ENCODE measurements at places on chromosomes 7 and 10.

DNA sequence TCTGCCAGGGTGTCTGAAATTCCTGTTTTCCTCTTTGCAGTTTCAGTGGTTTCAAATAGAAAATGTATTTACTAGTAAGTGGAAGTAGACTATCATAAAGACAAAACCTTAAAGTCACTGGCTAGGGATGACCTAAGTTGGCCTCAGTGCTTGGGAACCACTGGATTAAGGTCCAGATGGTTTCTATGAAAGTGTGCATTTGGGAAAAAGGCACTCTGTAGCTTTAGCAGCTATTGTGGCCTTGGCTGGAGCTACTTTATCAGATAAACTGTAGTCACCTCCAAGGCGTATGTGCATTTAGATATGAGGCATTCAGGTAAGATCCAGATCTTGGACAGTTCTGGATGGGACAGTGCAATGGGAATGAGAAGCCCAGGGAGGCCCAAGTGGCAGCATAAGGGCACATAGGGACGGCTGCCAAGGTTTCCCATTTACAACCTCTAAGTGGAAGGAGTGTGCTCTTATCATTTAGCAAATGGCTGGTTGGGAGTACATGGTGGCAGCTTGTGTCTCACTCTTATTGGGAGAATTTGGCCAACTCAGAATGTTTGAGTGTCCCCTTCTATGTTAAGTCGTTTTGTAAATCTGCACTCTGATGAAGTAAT is 185.6 kb downstream of the LRMDA start:
- peak; percentile 26 for DNase-seq

DNA sequence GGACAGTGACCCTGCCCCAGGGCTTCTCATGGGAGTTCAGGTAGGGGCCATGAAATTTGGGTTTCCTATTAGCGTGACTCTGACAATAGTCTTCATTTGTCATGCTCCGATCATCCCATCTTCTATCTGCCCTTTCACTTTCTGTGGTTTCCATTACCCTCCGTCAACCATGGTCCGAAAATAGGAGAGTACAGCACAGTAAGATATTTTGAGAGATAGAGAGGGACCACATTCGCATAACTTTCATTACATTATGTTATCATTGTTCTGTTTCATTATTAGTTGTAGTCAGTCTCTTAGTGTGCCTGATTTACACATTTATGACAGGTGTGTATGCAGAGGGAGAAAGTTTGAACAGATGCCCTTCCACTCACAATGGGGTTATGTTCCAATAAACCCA is 649.2 kb downstream of the SDK1 start:
- DNase-seq, result no peak

GRCh38 chr7:9937944-9938631 is 1035.6 kb upstream of the PHF14 start:
- no peak for DNase-seq

DNA sequence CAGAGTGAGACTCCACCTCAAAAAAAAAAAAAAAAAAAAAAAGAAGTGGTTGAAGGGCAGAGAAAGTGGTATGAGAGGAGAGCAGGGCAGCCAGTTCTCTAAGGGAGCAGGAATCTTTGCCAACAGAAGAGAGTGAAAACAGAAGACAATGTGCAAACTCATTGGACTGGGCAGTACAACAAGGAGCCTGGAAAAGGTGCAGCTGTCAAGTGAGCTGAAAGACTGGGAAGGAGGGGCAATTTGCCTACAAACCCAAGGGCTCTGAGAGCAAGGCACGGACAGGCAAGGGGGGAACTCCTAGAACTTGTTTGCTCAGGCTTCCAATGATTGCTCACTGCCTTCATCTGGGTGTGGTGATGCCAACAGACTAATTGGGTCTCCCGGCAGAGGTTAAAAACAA is 9.5 kb downstream of the ACTR1A start:
- DNase-seq, result no peak

GRCh38 chr7:158650821-158651225 is 53.8 kb downstream of the NCAPG2 start:
- no peak for DNase-seq

DNA sequence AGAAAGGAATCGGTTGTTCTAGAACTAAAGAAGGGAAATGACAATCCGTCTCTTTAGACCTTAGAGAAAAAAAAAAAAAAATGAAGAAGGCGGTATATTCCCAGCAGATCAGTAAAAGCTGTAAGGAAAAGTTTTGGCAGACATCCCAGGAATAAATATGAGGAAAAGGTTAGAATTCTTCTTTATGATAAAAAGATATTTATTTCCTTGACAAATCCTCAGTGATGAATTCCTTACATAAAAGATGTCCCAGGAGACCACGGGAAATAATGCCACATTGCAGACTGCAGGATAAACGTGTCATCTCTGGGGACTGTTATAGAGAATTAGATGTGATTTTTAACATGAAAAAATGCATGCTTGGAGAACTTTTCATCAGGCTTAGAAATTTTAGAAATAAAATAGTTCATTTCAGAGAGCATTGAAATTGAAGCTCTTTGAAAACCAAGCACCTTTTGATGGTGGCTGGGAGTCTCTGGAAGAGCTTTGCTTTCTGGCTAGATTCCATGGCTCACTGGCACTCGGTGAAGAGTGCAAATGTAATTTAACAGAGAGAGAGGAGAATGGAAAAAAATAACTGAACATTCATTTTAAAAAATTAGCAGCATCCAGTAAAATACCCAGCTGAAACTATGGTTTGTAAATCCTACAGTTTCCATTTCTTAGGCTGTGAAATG is 98.2 kb downstream of the PRPF18 start:
- DNase-seq, result no peak

GRCh38 chr7:82185443-82185842 is 258.1 kb downstream of the CACNA2D1 start:
- DNase-seq, result no peak

GRCh38 chr10:78686444-78687060 is 382.2 kb upstream of the ZMIZ1 start:
- no peak for DNase-seq

DNA sequence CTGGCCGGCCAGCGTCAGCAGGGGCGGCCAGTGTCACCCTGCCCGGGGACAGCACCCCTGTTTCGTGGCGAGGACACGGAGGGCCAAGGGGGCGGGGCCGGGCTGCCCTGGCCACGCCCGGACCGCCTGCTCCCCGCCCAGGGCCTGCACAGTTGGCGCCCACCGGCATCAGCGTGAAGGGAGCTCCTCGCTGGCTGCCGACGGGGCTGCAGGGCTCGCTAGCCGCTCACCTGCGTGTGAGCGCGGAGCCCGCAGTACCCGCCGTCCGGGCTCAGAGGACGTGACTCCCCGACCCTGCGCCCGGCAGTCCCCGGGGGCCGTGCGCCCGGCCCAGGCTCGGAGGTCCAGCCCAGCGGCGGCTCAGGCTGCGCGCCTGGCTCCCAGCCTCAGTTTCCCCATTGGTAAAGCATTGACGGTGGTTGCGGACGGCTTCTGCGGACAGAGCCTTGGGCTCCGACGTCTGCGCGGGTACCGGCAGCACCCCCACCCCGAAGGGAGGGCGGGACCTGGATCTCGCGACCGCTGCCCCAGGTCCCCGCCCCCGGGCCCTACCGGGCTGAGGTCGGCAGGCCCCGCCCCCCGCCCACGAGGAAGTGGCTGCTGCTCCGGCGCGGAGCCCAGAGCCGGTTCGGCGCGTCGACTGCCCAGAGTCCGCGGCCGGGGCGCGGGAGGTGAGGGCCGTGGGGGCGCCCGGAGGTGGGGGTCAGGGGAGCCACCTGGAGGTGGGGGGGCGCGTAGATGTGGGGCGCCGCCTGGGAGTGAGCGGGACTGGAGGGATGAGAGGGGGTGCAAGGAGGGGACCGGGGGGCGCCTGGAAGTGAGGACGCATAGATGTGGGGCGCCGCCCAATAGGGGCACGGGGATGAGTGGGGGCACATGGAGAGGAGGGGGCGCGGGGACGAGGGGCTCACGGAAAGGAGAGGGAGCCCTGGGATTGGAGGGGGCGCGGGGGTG is at the start of gene ARPC1B:
TSS of gene ARPC1B (plus strand) at position 620 of the 954 bp plus-strand sequence. CDS start 10,985 bp downstream, outside the sequence.
- DNase-seq, result peak; percentile 94

DNA sequence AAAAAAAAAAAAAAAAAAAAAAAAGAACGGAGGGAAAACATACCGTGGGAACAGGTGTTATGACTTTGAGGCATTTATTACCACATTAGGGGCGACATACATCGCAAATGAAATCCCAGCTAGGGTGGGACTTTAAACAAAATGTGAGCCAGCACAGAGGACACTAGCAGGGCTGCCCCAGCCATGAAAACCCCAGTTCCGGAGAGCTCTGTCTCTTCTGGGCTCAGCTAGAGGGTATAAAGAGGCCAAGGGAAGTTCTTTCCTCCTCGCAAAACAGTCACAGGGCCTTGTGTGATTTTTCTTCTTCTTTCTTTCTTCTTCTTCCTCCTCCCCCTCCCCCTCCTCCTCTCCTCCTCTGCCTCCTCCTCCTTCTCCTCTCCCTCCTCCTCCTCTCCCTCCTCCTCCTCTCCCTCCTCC is 59.9 kb upstream of the ECHDC3 start:
- no peak for DNase-seq

GRCh38 chr7:6090738-6091505 is 59.7 kb downstream of the ANKRD61 start:
- no peak for DNase-seq

- no peak for DNase-seq
These were observed 32.3 kb downstream of the CAV1 start for GRCh38 chr7:116557066-116557585.

GRCh38 chr10:108598831-108599230 is 1324.5 kb downstream of the XPNPEP1 start:
- DNase-seq, result no peak

DNA sequence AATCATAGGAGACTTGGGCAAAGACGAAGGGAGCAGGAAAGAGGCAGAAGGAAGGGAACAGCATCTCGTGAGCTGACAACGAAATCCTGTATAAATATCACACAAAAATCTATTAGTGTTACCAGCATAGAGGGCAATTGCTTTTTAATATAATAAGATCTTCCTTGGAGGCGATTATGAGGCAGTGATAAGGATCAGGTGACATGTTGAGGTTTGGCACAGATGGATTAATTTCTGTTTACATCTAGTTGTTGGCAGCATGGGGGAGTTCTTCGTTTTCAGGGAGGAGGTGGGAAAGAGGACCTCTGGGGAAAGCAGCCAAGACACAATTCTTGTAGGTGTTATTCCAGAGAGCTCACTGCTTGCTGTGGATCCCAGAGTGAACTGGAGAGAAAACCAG is 163.8 kb downstream of the PLXNA4 start:
- DNase-seq, result no peak

GRCh38 chr7:42478717-42479116 is 241.7 kb upstream of the GLI3 start:
- no peak for DNase-seq

GRCh38 chr10:65197935-65198334 is 1676.7 kb downstream of the REEP3 start:
- no peak for DNase-seq

GRCh38 chr7:36819639-36820038 is 95.3 kb upstream of the AOAH start:
- DNase-seq, result no peak

DNA sequence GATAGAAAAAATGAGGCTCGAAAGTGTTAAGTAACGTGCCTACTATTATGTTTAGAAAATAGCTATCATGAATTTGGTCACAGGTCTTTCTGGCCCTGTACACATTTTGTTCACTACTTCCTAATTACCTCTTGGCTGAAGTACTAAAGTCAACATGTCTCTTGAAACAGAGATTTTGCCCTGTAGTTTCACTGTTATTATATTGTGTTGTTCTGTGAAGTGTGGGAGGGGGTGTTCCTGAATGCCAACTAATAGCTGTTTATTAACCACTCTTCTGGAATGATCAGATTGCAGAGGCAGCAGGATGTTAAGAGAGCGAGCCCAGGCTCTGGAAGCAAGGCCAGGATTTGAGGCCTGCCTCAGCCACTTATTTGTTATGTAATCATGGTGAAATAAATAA is 72.1 kb downstream of the RNF133 start:
- no peak for DNase-seq

DNA sequence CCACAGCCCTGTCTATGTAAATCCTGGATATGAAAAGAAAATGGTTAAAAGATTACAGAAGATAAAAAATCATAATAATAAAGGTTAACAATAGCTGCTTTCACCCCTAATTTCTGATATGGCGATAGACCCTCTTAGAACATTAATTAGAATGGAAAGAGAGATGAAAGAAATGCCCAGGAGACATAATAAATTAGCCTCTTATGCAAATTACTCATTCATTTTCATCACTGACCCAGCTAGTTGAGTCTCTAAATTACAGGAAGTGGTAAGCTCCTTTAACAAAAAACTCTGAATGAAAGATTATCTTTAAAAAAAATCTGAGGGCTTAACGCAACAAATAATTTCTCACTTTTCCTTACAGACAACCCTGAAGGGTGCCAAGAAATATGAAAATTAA is 12.4 kb downstream of the GFRA1 start:
- DNase-seq, result no peak

- DNase-seq, result no peak
These were observed 7.2 kb downstream of the AKR1B1 start for GRCh38 chr7:134451656-134452055.

- peak; percentile 94 for DNase-seq
These were observed 14.4 kb downstream of the MXI1 start for GRCh38 chr10:110221721-110222261.

- no peak for DNase-seq
These were observed 180.3 kb downstream of the SH2D4B start for GRCh38 chr10:80718024-80718423.

GRCh38 chr7:149547126-149547525 is 49.5 kb upstream of the ZNF746 start:
- no peak for DNase-seq

- DNase-seq, result no peak
These were observed 644.6 kb downstream of the AUTS2 start for GRCh38 chr7:70242826-70243225.

DNA sequence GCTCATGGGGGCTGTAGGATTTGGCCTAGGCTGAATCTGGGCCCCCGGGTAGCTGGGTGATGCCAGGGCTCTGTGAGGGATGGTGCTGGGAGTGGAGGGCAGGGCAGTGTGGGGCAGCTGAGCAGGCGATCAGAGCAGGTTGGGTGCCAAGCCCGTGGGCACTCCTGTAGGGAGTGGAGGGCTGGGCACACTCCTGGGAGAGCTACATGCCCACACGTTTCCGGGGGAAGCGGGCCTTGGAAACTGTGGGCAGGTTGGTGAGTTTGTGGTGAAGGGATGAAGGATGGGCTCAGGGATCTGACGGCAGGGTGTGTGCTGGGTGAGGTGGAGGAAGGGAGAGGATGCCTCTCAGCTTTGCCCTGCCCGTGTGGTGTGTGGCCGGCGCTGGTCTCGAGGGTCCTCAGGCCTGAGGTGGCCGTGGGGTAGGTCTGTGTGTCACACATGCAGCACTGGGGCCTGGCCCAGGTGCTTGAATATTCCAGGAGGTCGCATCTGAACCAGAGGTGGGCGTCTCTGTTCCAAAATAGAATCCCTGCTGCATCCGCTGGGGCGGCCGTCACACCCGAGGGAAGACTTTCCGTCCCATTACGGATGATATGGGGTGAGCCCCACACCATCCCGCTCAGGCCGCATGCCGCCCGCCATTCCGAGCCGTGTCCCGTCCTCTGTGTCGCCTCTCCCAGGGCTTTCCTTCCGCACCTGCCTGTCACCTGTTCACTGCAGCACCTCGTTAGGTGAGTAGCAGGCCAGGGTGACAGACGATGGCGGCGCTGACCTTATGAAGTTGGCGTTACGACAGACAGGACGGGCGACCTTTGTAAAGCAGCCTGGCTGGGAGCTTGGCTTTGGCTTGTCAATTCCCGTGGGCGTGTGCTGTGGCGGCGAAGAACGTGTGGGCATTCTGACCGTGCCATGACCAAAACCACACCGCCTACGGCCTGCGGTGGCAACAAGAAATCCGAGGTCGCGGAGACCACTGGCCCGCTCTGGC is 143.6 kb downstream of the ACTR3B start:
- no peak for DNase-seq
